ENCODE measurements at places on chromosomes 2 and 18.

- DNase-seq: no peak
Measured at GRCh38 chr18:49560624-49561288, 1.1 kb upstream of the LIPG start.

DNA sequence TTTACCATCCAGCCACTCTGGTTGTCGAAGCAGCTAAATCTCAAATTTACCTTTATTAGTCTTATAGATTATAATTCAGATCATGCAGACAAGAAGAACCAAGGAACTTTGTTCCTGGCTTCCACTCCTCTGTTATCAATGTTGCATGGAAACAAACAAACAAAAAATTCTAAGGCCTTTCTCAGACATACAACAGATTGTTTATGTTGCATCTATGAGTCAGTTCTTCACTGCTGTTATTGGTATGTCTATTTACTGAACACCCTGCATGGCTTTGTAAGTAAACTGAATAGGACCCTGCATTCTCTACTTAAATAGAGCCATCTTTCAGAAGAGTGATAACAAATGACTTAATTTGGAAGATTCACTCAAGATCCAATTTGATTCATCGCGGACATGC lies 1.6 kb upstream of the ANKRD44 start:
- no peak for DNase-seq

DNA sequence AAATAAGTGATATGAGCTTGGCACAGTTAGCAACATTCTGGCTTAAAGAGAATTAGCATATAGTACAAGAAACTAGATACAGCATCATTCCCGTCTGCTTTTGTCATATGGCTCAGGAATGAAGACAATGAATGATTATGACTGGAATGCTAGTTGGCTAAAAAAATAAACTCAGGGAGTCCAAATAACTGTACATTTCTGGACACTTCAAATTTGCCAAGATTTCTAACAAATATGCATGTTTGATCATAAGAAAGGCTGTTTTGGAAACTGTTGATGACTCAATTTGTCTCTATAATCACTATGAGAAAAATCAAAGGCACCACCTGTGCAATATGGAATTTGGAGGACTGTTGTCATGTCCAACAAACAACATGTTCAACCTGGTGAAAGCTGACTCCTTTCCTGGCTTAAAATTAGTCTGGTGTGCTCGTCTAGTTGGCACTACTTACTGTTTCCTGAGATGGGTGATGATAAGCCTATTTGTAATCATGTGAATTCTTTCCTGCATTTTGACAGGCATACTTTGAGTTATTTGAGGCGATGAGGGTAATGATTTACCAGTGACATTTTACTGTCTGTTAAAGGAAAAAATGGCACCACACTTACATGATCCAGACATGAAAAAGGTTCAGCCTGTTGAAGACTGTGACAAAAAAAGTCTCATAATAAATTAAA lies 133.9 kb upstream of the CDH20 start:
- DNase-seq: no peak

GRCh38 chr18:28152754-28153153 lies 24.2 kb downstream of the CDH2 start:
- DNase-seq: no peak

GRCh38 chr2:226797989-226798421 lies 1.6 kb downstream of the IRS1 start:
- no peak for DNase-seq

DNA sequence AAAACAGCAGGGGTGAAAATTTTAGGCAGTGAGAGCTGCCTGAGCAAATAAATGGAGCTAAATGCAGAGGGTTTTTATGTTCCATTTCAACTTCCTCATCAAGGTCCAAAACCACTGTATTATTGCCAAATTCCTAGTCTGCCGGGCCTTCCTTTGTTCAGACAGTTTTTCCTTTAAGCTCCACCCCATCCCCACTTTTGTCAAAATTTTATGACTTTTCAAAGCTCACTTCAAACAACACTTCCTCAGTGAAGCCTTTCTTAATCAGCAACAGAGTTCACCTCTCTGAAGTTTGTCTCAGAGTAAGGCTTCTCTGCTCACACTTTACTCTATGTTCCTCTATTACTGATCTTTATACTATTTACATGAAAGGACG lies 81.3 kb downstream of the CERKL start:
- DNase-seq: peak; percentile 93

DNA sequence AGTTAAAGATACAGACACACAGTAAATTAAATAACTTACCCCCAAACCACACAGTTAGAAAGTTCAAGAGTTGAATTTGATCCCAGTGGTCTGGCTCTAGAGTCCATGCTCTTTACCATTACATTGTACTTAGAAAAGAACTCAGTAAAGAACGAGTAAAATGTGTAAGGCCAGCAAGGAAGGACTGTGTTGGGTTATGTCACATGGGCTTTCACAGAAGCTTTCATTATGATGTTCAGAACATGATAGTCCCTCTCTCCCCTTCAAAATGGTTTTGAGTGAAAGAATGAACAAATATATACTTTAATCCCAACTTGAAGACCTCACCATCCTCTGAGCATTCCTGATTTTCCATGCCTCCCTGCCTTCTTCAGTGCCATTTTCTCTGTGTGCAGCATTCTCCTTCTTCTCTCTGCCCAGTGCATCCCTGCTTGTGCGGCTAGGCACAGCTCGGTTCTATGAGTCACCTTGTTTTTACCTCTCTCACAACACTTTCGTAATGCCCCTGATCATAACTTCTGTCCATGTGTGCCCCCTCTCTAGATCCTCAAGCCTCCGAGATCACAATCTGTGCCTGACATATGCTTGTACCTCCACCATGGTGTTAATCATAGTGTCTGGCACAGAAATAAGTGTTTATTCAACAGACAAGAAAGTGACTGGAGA lies 22.0 kb downstream of the RASGRP3 start:
- no peak for DNase-seq

DNA sequence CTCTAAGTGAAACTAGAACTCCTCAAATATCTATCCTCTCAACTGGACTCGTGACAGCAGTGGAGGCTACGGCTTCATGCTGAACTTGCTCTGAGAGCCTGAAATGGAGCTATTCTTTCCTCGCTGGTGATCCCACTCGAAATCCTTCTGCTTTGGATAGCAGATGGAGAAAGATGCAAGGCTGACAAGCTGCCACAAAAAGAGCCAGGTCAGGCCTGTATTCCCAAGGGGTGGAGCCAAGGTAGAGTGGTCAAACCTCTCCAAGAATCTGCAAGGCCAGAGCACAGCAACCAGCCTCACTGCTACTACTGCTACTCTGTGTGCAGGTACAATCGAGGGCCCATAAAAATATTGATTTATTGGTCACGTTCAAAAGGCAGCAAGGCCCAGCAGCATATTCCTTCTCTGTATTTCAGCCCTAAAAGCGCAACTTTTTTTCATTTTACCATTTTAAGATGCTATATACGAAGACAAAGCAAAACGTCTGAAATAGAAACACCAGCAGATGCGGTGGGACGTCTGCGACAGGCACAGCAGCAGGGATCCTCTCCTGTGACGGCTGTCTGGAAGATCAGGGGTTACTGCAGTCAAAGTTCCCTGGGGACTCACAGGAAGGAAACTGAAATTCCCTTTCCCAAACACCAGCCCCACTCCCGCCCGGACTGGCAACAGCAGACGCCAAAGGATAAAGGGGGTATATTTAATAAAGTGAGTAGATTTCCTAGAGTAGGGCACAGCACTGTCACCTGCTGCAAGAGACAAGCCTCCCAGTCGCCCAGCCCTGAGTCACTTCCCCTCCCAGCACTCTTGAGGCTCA lies 2.4 kb downstream of the SPRED2 start:
- no peak for DNase-seq

GRCh38 chr18:59144483-59144882 lies 4.8 kb downstream of the SEC11C start:
- DNase-seq: peak; percentile 49

DNA sequence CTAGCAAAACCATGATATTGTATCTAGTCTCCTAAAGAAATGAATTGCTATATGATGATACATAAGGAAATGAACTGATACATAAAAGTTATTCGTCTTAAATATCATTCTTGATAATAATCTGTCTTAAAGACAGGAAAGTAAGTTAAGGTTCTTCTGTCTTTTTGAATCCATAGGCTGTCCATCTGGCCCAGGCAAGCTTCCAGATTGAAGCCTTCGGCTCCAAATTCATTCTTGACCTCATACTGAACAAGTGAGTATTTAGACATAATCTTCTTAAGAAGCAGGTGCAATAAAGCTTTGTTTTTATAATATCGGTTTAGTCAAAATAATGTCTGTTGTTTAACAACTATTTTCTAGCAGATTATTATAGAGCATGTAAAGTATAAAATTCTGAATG lies 37.7 kb downstream of the ADAM23 start:
- no peak for DNase-seq

- DNase-seq: no peak
Measured at GRCh38 chr2:168976034-168976654, 55.0 kb downstream of the ABCB11 start.

GRCh38 chr18:69945220-69946114 lies 2.2 kb downstream of the CD226 start:
- no peak for DNase-seq

DNA sequence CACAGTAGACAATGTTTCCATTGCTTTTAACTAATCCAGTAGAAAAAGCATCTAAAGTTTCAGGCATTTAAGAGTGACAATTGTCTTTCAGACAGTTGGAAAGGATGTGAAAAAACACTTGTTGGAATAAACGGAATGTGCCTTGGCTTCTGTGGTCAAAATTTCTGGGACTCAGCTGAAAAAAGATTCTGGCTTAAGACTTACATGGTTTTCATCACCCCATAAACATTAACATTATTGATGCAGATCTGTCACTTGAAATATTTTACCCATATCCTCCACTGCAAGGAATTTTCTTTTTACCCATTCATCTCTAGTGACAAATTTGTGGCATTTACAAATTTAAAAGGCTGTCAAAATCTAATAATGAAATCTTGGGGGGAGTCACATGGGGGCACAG lies 166.0 kb downstream of the SRBD1 start:
- DNase-seq: no peak

GRCh38 chr2:98757904-98758421 lies 27.0 kb upstream of the MGAT4A start:
- peak; percentile 99 for DNase-seq

DNA sequence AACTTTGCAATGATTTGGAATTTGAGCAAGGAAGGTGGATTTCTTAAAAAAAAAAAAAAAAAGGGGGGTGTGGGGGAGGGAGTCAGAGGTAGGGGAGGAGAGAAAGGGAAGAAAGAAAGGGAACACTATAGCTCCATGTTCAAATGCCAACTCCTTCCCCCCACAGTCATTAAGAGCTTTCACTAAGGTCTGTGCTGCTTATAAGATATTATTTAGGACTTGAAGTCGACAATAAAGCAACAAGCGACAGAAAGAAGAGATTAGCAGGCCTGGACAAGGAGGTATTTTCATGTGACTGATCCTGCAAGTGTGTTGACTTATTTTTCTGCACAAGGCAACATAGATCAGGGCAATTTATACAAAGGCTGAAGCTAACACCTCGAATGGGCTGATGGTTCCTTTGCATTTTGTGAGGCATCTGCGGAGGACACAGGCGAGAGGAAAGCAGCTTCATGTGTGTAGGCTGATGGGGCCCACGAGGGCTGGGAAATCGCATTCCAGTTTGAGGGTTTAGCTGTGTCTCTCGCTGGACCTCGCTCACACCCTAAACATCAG lies 382.0 kb downstream of the SOX11 start:
- no peak for DNase-seq

DNA sequence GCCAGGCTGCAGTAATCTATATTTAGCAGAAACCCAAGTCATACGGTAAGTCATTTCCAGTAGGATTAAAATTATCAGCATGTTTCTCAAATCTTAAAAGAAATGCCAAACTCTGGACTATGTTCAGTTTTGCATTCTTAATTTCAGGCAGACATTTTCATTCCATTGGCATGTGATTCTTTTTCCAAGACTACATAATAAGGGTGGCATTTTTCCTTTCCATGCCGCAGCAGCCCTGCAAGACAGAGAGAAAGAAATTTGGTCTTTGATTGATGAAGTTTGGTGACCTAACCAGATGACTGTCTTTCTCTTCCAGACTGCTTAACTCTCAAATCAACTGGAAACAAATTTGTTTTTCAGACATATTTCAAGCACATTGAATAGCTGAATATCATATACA lies 118.1 kb downstream of the FHOD3 start:
- DNase-seq: no peak

DNA sequence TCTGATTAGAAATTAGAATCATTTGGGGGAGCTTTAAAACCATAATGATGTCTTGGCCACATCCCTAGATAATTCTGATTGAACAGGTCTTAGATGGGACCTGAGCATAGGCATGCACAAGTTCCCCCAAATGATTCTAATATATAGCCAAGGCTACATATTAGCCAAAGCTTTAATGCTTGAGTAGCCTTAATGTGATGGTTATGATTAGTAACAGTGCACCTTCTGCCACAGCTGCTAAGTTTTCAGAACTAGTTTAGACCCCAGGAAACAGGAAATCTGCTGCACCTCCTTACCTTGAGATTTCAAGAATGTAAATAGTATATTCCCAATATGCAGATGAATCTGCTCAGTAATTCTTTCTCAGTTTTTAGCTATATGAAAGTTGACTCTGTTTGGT lies 119.8 kb downstream of the PTPN4 start:
- no peak for DNase-seq

GRCh38 chr2:26809211-26809610 lies 23.4 kb downstream of the CENPA start:
- no peak for DNase-seq

- no peak for DNase-seq
Measured at GRCh38 chr2:19873014-19873413, 28.8 kb downstream of the TTC32 start.

GRCh38 chr2:234364661-234365060 lies 132.2 kb downstream of the ARL4C start:
- DNase-seq: no peak

GRCh38 chr2:18339326-18339725 lies 221.1 kb downstream of the RDH14 start:
- no peak for DNase-seq

GRCh38 chr2:42138163-42139015 lies 30.8 kb upstream of the EML4 start:
- DNase-seq: no peak

GRCh38 chr2:142323206-142323605 lies 192.4 kb upstream of the LRP1B start:
- no peak for DNase-seq

DNA sequence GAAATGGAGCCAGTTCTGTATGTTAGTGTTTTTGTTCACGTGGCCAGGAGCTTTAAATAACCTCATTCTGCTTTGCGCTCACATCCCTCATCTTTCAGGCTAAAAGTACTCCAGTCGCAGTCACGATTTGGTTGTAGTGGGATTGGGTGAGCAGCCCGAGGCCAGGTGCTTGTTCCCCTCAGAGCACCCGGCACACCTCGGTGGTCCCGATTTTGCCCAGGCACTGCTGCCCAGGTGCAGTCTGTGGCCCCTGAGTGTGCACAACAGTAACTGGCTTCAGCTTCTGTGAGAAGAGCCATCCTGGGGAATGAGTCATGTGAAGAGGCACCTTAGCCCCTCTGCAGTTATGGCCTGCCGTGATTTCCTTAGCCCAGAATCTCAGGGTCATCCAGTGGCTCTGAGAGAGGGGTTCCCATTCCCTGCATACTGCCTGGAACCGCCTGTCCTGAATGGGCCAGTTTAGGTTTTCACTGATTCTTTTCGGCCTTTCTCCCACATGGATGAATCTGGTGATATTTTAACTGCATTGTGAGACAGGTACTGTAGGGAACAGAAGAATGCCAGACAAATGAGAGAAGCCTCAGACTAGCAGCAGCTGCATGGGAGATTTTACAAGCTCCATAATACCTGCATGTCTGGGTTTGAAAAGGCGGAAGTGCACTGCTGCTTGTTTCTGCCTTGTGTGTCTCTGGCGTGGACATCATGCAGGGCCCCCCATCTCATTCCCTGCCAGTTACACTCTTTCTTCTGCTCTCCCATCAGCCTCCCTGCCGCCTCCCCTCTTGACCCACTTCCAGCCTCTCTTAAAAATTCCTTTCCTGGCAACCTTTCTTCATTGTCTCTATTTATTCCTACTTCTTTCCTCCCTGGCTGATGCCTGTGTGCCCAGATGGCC lies 33.5 kb downstream of the IMPA2 start:
- no peak for DNase-seq

Data from MV-4-11 (cell line).